ENCODE measurements at places on chromosomes 6 and 20.

DNA sequence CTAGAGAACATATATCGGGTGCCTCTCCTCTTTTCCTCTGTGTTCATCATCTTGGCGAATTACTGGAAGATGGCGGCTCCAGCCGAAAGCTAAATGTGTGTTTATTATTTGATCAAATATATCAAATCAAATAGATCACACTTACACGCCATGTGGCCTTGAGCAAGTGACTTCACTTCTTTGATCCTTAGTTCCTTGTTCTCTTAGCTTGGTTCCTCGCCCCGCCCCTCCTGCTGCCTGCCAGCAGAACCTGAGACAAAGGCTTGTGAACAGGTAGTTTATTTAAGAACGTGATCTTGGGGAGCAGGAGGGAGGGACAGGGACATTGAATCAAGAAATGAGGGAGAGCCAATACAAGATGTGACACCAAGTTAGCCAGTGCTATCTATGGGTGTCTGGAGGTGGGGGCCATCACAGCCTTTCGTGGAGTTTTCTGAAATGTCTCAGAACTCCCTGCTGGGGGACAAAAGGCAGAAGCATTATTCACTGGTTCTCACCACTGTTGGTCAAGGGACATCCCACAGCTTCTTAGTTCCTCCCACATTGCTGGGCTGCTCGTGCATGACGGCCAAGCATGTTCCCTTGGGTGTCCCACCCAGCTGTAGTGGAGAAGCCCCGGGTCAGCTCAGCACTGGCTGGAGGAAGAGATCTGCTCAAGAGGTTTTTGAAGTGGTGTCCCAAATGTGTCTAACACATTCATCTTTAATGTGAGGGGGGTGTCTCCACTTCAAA lies 44.9 kb upstream of the RNF24 start:
- H3K4me1 ChIP-seq: peaks cover 8% of the 10 kb centered on the region
- no peak overlapping the region for H3K4me3 ChIP-seq
- H3K27me3 ChIP-seq: no peaks in the 10 kb centered on the region
- H3K36me3 ChIP-seq: no peaks in the 10 kb centered on the region
- no peak for DNase-seq
- H3K27ac ChIP-seq: no peak overlapping the region

GRCh38 chr20:48287552-48288170 lies 502.4 kb upstream of the SULF2 start:
- H3K36me3 ChIP-seq: no peaks in the 10 kb centered on the region
- DNase-seq: no peak
- H3K4me3 ChIP-seq: no peak overlapping the region
- H3K27me3 ChIP-seq: peaks cover 40% of the 10 kb centered on the region
- H3K4me1 ChIP-seq: peaks cover 26% of the 10 kb centered on the region
- H3K27ac ChIP-seq: peak overlapping the region; percentile 83

DNA sequence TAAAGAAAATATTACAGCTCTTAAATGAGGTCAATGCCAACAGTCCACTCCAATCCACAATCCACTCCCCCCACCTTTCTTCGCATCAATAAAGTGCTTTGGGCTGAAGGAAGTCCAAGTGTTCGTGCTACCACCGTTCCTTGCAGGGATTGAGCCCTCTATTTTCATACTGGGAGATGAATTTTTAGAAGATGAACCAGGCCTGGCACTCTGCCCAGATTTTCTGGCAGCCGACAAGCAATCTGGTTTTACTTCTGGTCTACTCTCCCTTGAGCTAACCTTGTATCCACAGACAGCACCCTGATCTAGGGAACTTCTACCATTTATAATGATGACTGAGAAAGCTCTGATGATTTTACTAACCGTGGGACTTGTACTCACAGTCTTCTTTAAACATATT lies 72.3 kb downstream of the BTBD9 start:
- H3K36me3 ChIP-seq: no peaks in the 10 kb centered on the region
- peak; percentile 71 for DNase-seq
- no peak overlapping the region for H3K27ac ChIP-seq
- no peak overlapping the region for H3K4me3 ChIP-seq
- no peaks in the 10 kb centered on the region for H3K4me1 ChIP-seq
- H3K27me3 ChIP-seq: no peaks in the 10 kb centered on the region

DNA sequence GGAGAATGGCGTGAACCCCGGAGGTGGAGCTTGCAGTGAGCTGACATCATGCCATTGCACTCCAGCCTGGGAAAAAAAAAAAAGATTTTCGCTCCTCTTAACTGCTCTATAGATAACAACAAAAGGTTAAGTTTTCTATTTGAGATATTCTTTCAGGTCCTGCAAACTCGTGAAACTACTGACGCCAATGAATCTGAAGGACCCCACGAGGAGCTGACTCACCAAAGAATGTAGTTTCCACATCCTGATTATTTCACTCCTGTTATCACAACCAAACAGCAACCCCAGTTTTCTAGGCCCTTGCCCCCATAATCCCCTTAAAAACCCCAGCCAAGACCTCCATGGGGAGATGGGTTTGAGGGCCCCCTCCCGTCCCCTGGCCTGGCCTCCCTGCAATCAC lies 58.7 kb downstream of the OTOR start:
- no peak overlapping the region for H3K27ac ChIP-seq
- no peak for DNase-seq
- H3K27me3 ChIP-seq: peaks cover 30% of the 10 kb centered on the region
- H3K4me1 ChIP-seq: no peaks in the 10 kb centered on the region
- H3K36me3 ChIP-seq: no peaks in the 10 kb centered on the region

DNA sequence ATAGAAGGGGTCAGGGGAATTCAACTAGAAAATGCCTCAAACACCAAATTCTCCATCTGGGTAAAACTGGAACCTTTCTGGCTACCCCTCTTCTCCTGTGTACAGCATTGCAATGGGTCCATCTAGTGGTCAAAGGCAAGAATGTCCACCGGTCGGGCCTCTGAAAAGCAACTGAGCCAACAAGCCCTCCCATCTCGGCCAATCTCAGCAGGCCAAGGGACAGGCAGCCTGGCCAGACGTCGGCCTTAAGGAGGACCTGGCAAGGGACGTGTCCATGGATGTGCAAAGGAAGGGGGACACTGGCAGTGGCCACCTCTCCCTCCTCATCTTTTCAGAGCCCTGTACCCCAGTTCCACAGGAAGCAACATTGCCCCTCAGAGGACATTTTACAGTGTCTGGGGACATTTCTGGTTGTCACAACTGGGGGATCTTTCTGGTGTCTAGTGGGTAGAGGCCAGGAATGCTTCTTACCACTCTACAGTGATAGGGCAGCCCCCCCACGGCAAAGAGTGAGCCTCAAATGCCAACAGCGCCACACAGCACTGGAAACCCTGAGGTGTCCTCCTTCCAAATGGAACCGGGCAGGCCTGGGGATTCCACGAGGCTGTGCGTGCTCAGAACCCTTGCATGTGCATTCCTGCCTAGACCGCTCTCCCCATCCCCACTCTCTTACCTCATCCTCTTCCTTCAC lies 99.8 kb upstream of the FOXA2 start:
- H3K4me1 ChIP-seq: no peaks in the 10 kb centered on the region
- peak; percentile 73 for DNase-seq
- H3K27ac ChIP-seq: no peak overlapping the region
- H3K4me3 ChIP-seq: no peak overlapping the region
- H3K36me3 ChIP-seq: no peaks in the 10 kb centered on the region

GRCh38 chr20:7744411-7744810 lies 195.8 kb downstream of the HAO1 start:
- H3K36me3 ChIP-seq: no peaks in the 10 kb centered on the region
- DNase-seq: peak; percentile 69
- no peaks in the 10 kb centered on the region for H3K27me3 ChIP-seq
- no peak overlapping the region for H3K4me3 ChIP-seq
- H3K4me1 ChIP-seq: no peaks in the 10 kb centered on the region

DNA sequence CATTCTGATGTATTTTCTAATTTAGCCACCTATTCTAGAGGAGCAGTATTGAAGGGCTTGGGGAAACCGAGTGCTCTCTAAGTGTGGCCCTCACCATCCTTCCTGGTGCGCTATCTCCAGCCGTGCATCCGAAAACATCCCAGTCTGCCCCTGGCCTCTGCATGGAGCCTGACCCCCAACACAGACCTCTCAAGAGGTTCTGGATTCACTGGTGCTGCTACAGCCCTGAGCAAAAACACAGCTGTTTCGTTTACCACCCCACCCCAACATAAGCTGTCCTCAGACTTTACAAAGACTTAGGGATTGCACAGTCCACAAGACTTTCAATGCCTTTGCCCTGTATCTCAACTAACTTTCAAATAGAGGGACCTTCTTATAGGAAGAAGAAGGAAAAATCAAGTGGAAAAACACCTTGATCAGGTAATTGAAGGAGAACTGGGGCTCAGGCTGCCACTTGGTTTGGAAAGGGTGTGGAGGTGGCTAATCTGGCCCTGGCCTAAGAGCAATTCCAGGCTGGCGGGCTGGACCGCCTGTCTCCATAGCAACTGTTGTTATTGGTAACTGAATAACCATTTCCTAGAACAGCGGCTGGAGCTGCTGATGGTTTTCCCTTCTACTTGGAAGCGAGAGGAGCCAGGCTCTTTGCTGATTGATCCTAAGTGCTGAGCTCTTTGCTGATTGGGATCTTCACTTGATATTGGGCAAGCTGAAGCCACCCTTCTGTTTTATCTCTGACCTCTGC lies 90.2 kb upstream of the TOX2 start:
- DNase-seq: peak; percentile 59
- H3K27ac ChIP-seq: no peak overlapping the region
- H3K27me3 ChIP-seq: peaks cover 30% of the 10 kb centered on the region
- no peak overlapping the region for H3K4me3 ChIP-seq
- H3K36me3 ChIP-seq: no peaks in the 10 kb centered on the region

DNA sequence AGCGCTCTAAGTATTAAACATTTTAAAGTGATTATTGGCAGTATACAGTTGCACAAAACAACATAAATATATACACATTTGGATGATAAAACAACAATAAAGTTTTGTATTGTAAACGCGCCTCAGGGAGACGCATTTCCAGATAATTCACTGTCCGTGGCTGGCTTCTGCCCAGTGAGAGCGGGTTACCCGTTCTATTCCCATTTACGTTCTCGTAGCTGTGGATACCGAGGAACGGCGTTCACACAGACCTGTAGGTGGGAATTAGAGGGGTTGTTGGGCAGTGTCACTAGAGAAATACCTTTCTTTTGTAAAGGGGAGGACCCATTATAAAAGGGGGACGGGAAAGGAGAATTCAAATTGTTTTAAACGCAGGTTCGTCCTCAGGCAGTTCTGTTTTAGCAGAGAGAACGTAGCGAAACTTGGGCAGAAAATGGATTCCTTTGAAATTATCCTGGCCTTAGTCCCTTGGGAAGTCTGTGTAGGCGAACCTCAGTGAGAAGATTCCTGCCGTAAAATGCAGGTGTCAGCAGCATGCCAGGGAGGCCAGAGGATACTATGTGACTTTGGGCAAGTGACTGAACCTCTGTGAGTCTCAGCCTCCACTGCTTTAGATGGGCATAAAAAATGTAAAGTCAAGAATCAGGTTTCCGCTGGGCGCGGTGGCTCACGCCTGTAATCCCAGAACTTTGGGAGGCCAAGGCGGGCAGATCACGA lies 756 bp downstream of the MTG2 start:
- H3K27ac ChIP-seq: no peak overlapping the region
- H3K4me3 ChIP-seq: peak overlapping the region; percentile 98
- H3K27me3 ChIP-seq: no peaks in the 10 kb centered on the region
- peaks cover 17% of the 10 kb centered on the region for H3K36me3 ChIP-seq

DNA sequence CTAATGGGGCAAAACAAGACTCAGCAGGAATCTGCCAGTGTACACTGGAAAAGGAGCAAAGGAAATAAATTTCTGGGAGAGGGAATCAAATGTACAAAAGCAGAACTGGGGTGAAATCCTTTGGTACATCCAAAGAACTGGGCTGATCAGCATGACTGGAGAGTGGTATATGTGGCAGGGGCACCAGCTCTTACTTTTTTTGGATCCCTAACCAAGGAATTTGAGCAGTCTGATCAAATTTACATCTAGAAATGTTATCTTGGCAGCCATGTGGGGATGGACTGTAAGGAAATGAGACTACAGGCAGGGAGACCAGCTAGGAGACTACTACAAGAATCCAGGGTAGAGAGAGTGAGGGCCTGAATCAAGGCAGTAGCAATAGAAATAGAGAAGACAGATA lies 1.2 kb upstream of the ZSCAN31 start:
- H3K27me3 ChIP-seq: no peaks in the 10 kb centered on the region
- no peaks in the 10 kb centered on the region for H3K36me3 ChIP-seq
- H3K4me3 ChIP-seq: no peak overlapping the region
- H3K4me1 ChIP-seq: peaks cover 3% of the 10 kb centered on the region

- no peak overlapping the region for H3K27ac ChIP-seq
- H3K36me3 ChIP-seq: peaks cover 61% of the 10 kb centered on the region
- H3K4me3 ChIP-seq: no peak overlapping the region
- peak; percentile 64 for DNase-seq
These were observed 1.5 kb downstream of the PABPC1L start for GRCh38 chr20:44911264-44911921.

GRCh38 chr6:82015526-82015925 lies 232.0 kb downstream of the IBTK start:
- no peak overlapping the region for H3K27ac ChIP-seq
- no peaks in the 10 kb centered on the region for H3K4me1 ChIP-seq
- no peak for DNase-seq
- no peaks in the 10 kb centered on the region for H3K27me3 ChIP-seq

GRCh38 chr6:88141561-88142296 lies 24.4 kb downstream of the CNR1 start:
- H3K4me1 ChIP-seq: no peaks in the 10 kb centered on the region
- no peak for DNase-seq
- H3K27ac ChIP-seq: no peak overlapping the region

- DNase-seq: peak; percentile 42
- H3K4me1 ChIP-seq: no peaks in the 10 kb centered on the region
- no peaks in the 10 kb centered on the region for H3K36me3 ChIP-seq
- H3K27ac ChIP-seq: no peak overlapping the region
These were observed 36.0 kb upstream of the SLC35D3 start for GRCh38 chr6:136886091-136886490.

GRCh38 chr6:139659711-139660110 lies 285.3 kb upstream of the CITED2 start:
- DNase-seq: no peak
- no peaks in the 10 kb centered on the region for H3K4me1 ChIP-seq
- H3K27me3 ChIP-seq: no peaks in the 10 kb centered on the region
- H3K4me3 ChIP-seq: no peak overlapping the region
- H3K27ac ChIP-seq: no peak overlapping the region
- no peaks in the 10 kb centered on the region for H3K36me3 ChIP-seq

DNA sequence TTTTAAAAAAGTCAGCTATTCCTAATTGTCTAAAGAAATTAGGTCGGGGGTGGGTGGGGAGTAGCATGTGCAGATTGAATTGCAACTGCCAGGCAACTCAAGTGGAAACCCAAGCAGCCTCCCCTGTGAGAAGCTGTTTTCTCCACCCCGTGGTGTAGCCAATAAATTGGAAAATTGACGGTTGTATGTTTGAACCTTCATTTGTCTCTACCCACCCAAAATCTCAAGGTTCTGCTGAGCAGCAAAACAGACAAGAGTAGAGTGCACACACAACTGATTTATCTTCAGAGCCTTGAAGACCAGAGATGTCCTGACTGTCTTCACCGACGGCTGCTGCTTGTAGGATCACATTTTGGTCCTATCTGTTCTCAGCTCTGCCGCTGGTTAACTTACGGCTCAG lies 88.5 kb downstream of the DTD1 start:
- H3K27me3 ChIP-seq: no peaks in the 10 kb centered on the region
- H3K4me3 ChIP-seq: no peak overlapping the region
- no peaks in the 10 kb centered on the region for H3K36me3 ChIP-seq
- H3K4me1 ChIP-seq: no peaks in the 10 kb centered on the region
- DNase-seq: no peak
- no peak overlapping the region for H3K27ac ChIP-seq

GRCh38 chr6:2162079-2162445 lies 83.3 kb downstream of the GMDS start:
- no peak overlapping the region for H3K4me3 ChIP-seq
- H3K27me3 ChIP-seq: no peaks in the 10 kb centered on the region
- peaks cover 8% of the 10 kb centered on the region for H3K4me1 ChIP-seq
- H3K36me3 ChIP-seq: no peaks in the 10 kb centered on the region
- no peak overlapping the region for H3K27ac ChIP-seq
